Astrocyte (in vitro differentiated cells and primary cell): ENCODE measurements at places on chromosomes 6 and 20.
A peak's percentile ranks its signal among the peaks of the same experiment; 100 is the strongest.

GRCh38 chr6:119436583-119436982 is 87.0 kb upstream of the MAN1A1 start:
- no peak for DNase-seq

- no peak for DNase-seq
Observed at GRCh38 chr6:2978923-2979322, 7.6 kb upstream of the SERPINB6 start.

GRCh38 chr6:16450285-16450684 is 211.9 kb downstream of the GMPR start:
- DNase-seq: peak; percentile 93

GRCh38 chr6:161437851-161438250 is 164.0 kb upstream of the AGPAT4 start:
- DNase-seq: no peak

GRCh38 chr6:32842690-32843089 is 1.2 kb downstream of the PSMB8 start:
- DNase-seq: no peak
